ENCODE measurements at places on chromosomes 16 and 17.

DNA sequence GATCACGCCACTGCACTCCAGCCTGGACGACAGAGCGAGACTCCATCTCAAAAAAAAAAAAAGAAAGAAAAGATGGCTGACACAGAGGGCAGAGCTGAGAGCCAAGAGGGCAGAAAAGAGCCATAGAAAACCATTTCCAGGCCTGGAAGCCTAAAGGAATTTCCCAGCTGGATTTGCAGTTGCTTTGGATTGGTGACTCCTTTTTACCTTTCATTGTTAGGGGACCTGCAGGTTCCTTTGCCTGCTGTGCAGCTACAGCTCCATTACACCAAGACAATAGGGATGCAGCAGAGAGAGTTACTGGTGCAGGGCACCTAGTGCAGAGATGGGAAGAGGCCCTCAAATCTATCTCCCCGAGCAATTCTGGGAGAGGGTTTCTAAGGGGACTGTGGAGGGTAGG lies 18.4 kb downstream of the ZNF668 start:
- DNase-seq, result no peak

DNA sequence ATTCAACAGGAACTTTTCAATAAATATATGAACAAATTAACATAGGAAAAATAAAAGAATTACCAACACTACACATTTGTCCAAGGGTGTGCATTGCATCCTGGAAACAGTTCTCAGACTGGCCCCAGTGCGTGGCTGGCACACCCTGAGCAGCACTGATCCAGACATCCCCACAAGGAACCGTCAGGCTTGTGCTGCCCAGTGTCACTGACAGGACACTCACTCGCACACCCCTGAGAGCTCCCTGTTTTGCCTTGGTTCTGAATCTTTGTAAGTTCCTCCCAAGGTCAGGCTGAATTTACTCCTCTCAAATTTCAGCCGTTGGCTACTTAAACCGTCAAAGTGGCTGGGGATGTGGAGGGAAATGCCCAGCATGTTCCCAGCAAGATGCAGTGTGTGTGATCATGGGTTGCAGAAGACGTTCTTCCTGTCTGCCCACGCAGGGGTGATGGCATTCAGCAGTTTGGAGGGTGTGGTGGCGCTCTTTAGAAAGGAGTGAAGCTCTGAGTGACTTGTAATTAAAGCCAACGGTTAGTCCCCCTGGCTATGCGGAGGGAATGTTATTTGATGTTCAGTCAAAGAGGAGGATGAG lies 1.7 kb downstream of the MT2A start:
- DNase-seq, result peak; percentile 60

- DNase-seq, result no peak
Observed at GRCh38 chr16:79500286-79500685, 100.3 kb downstream of the MAF start.

DNA sequence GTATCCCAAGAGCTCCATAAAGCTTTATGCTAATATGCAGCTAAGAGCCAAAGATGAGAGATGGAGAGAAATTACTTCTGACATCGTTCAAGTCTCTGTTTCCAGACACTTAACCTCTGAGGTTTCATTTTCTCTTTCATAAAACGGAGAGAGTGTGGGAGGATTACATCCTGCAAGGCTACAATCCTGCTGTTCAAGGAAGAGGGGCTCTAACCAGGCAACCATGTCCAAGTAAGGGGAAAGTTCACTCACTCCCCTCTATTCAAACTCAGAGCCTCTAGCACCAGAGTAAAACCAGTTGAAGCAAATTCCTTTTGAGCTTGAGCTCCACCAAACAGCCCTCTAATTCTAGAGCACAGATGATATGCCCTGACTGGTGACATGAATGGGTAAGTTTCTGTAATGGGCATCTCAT lies 397.4 kb downstream of the NPIPA8 start:
- no peak for DNase-seq

- no peak for DNase-seq
Observed at GRCh38 chr16:19499481-19499880, 22.4 kb downstream of the GDE1 start.

DNA sequence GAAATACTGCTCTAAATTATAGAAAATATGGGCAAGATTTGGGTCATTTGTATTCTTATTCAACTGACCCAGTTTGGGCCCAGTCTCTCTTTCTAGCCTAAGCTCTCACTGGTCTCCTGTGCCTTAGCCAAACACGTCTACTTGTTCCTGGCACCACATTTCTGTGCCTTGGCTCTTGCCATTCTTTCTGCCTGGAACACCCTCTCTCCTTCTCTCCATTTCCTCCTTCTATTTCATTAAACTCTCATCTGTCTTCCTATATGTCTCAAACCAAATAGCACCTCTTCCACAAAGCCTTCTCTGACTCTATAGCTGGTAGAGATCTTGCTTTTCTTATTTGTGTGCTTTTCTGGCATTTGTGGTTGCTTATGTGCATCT lies 37.7 kb upstream of the NUFIP2 start:
- DNase-seq, result no peak

DNA sequence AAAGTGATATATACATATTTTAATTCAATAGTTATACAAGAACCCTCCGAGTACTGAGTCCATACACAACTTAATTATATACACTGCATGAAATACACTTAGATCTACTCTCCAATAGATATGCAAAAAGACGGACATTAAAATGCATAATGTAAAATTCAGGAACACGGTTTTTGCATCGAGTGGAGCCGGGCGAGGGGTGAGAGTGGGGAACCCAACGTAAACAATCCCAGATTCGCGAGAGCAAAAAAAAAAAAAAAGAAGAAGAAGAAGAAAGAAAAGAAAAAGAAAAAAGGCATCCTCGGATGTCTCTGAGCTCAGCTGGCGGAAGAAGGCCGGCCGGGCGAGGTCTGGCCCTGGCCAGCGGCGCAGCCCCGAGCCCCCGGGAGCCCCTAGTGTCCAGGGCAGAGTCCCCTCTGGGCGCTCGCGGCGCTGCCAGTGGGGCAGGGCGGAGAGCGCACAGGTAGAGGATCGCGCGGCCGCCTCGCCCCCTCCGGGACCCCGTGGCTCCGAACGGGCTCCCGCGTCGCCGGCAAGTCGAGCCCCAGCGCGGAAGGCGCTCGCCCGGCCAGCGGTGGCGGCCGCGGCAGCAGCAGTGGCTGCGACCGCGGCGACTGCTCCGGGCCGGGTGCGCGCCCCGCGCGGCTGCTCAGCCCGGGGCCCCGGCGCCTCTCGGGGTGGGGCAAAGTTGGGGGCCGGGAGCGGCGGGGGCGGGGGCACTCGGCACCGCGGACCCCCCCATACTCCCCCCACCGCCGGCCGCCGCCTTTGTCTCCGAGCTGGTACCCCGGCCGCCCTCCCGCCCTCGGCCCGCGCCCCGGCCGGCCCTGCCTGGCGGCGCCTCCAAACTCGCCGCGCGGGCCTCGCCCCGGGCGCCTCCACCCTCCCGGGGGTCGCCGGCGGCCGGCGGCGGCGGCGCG lies 9.6 kb upstream of the ZFHX3 start:
- DNase-seq, result no peak

GRCh38 chr16:81401035-81401950 lies 43.3 kb upstream of the CMIP start:
- no peak for DNase-seq

GRCh38 chr16:15874745-15875314 lies 13.6 kb downstream of the CEP20 start:
- no peak for DNase-seq

DNA sequence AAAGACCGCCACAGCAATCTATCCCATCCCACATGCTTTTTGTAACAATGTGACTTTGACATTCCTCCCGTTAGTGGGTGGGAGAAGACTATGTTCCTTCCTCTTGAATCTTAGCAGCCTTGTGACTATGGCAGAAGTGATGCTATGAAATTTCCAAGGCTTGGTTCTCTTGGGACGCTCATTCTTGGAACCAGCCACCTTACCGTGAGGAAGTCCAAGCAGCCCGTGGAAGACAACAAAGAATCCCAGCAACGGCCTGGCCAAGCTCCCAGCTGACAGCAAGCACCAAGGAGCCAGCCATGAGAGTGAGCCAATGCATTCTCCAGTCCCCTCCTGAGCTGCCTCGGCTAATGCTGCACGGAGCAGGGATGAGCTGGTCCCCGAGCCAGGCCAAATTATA lies 62.3 kb downstream of the VPS53 start:
- no peak for DNase-seq

DNA sequence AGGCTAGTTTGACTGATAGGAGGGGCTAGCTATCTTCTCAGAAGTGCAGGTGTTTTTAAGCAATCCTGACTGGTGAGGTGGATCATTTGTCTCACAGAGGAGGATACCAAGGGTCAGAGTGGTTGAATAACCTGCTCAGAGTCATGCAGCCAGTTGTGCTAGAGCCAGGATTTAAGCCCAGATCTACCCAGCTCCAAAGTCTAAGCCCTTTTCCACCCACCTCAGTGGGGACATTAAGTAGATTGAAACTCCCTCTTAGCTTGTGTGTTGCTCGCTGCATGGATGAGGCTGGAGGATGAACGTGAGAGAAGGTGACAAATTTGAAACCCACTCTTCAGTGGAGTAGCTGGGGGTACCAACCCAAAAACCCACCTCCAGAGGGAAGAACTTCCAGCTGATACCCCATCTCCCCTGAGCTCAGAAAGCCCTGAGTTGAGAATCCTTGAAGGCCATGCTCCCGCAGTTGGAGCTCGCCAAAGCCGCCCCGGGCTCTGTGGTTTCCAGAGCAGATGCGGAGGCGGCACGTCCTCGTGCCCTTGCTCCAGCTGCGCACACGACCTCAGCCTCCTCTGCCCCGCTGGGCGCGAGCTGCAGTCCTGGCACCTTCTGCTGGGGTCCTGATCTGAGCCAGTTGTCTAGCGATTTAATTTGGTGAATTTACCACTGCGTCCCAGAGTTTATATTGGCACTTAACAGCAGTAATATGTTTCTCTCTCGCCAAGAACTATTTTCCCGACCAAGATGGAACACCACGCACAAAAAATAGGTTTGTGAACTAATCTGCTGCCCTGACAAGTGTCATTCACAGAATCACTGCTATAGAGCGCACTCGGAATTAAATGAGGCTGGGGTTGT lies 159.5 kb downstream of the CCDC182 start:
- no peak for DNase-seq

DNA sequence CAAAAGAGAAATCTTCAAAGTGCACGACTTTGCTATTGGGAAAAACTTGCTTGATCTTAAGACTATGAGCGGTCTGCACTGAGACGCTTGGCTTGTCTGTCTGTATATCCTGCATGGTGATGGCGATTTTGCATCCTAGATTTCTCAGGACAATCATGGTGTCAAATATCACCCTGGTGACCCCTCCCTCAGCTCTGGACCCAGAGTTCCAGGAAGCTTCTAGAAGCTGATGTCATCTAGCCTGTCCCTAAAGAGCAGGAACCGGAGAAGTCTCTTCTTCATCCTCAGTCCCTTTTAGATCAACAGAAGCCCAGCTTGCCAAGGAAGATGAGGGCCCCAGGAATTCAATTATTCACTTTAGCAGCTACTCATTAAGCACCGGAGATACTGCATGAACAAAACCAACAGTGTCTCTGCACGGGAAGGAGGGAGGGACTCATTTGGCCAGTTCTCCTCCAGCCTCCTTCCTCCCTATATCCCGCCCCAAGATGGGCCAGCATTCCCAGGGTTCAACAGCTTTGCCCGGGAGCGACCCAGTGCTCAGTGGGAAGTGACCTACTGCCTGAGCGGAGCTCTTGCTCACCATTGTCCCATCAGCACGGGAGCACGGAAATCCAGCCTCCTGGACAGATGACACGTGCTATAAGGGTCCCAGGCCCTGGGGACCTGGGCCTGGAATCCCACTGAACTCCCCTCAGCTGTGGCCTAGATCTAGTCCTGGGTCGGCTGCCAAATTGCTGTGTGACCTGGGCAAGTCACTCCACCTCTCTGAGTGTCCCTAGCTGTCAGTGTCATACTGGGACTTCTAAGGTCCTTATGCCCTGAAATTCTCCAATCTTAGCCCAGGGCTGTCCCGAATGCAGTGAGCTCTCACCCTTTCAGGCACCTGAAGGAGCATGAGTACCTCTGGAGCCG lies 3.8 kb downstream of the EMP2 start:
- no peak for DNase-seq

DNA sequence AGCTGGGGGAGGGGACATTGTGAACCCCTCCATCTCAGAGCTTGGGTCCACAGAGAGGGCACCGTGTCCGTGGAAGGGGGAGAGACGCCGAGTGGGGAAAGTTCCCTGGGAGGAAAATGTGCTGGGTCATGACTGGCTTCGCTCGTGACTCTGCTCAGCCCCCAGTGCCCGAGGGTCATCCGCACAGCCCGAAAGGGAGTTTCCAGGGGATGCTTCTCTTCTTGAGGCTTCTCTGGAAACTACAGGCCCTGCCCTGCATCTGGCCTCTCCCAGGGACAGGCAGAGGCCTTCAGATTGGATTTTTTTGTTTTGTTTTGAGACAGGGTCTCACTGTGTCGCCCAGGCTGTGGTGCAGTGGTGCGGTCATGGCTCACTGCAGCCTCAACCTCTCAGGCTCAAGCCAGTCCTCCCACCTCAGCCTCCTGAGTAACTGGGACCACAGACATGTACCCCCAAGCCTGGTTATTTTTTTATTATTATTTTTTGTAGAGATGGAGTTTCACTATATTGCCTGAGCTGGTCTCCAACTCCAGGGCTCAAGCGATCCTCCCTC lies 9.8 kb upstream of the GSE1 start:
- DNase-seq, result no peak

Measured in effector CD4-positive, alpha-beta T cell (primary cell).